ENCODE measurements at places on chromosomes 1 and 21.

DNA sequence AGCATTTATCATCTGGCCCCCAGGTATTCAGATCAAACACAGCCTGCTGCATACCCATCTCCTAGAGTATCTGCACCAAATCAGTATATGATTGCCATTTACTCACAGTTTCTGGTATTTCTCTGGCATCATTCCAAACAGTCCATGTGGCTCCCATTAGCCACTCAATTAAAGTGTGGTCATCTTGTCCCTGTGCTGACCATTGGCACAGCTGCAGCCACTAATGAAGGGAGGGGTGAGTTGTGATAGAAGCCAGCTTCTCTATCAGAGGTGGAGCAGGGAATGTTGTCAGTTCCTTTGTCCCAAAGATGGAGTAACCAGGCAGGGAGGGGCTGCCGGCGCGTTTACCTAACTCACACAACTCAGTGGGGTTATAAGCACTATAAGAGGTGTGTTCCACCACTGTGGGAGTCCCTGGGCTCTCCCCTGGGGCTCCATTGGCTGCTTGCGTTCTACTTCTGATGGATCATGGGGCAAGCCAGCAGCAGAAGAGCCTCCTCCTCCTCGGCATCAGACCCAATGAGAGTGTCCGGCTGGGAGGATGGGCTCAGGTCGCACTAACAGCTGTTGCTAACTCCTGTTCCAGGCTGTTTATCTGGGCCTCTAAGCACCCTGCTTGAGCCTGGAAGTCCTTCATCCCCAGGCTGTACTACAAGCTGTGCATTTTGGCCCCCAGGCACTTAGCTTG is 108.6 kb downstream of the GDAP2 start:
- no peak for DNase-seq

DNA sequence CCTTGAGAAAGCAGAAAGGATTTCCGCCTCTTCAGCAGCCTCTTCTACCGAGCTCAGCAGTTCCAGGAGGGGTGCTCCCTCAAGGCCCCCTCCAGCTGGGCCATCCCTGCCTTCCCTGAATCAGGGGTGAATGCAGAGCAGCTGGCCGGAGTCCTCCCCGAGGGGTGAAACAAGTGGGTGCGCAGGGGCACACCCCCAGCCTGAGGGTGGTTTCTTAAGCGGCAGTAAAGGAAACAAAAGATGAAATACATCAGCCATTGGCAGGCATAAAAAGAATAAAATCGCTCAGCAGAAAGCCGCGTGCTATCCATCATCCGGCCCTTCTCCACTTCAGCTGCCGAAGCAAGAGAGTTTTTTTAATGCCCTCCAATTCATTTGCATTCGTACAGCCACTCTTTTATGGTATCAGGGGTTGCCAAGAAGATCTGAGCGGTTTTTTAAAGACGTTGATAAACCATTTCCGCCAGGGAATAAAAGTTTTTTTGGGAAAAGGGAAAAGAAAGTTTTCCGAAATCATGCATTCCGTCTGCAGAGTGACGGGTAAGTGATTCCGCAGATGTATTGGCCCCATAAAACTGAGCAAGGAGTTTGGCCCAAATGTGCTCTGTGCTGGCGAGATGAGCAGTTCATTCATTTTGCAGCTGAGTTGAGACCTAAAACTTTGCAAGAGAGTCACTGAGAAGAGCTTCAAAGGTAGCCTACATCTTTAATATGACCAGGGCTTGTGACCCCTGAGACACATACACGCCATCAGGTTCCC is 73.7 kb upstream of the ZC3H12A start:
- no peak for DNase-seq

GRCh38 chr1:20057886-20058420 is 12.0 kb upstream of the PLA2G5 start:
- DNase-seq: no peak

DNA sequence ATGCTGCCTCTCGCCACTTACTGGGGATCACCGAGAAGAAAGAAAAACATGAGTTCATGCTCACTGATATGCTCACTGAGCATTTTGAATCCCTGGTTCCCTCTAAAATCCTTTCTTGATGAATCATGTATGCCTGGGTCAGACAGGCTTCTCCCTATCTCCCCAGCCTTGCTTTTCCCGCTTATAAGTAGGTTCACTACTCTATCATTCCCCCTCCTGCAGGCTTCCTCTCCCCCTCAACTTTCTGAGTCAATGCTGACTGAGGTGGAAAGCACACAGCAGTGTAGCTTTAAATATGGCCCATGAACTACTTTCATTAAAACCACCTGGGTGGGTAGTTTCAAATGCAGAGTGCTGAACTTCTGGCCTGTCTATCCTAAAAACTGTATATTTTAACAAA is 41.7 kb downstream of the FMO4 start:
- DNase-seq: no peak

- no peak for DNase-seq
These were observed 1.9 kb upstream of the TTLL10 start for GRCh38 chr1:1171546-1172340.

GRCh38 chr1:24413350-24414163 is at the start of gene STPG1:
Gene STPG1, minus strand, starts transcription at chr1:24413782. Its CDS starts 12,394 bp downstream, at chr1:24401388.
- DNase-seq: peak; percentile 45

- DNase-seq: no peak
These were observed 100.4 kb downstream of the LHX8 start for GRCh38 chr1:75234562-75234961.

- no peak for DNase-seq
These were observed 5.2 kb downstream of the SIPA1L2 start for GRCh38 chr1:232624546-232625281.

- no peak for DNase-seq
These were observed 100.3 kb downstream of the UBIAD1 start for GRCh38 chr1:11373029-11373894.

DNA sequence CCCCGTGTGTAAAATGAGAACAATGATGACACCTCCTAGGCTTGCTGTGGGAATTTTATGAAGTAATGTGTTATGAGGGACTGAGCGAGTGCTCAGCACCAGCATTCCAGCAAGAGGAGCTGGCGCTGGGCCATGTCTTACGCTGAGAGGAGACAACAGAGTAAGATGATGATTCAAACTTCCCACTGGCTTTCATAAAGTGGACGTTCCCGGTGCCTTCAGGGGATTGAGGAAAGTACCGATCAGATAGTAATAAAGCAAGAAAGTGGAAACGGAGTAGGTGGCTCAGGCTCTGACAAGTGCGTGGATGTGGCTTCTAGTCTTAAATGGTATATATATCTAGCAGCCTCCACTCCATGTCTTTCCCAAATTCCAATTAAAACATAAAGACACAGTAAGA is 23.8 kb downstream of the EPHA10 start:
- no peak for DNase-seq

GRCh38 chr1:17883662-17884395 is 128.7 kb downstream of the ACTL8 start:
- DNase-seq: no peak

- no peak for DNase-seq
These were observed 14.9 kb downstream of the OLFML2B start for GRCh38 chr1:162008799-162009198.

GRCh38 chr1:43934101-43934985 is 742 bp downstream of the ARTN start:
- peak; percentile 35 for DNase-seq

DNA sequence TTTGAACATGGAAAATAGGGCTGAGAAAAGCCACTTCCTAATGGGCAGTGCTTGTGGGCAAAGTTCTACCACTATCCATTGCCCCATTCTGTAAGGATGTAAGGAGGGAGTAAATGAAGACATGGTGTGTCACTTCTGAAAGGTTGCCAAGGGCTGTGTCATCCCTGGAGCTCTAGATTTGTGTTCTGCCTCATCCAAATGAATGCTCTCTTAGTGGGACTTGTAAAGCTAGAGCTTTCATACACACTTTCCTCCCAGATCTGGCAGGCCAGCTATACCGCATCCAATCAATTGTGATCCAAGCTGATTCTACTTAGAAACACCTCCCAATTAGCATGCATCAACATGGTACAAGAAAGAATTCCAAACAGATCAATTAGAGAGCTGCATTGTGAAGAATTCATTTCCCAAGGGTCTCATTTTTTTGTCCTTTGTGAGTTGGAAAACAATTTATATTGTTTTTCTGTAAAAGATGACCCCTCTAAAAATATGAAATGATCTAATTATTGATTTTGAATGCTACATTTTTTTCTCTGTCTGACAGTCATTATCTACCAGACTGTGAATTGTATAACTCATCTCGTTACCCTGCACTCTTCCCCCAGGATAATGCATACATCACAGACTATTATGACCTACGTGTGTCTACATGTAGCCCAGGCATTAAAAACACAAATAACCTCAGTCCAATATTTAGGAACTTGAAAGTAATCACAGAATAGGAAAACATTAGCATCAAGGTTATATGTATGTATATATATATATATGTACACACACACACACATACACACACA is 117.1 kb upstream of the DUSP10 start:
- no peak for DNase-seq

DNA sequence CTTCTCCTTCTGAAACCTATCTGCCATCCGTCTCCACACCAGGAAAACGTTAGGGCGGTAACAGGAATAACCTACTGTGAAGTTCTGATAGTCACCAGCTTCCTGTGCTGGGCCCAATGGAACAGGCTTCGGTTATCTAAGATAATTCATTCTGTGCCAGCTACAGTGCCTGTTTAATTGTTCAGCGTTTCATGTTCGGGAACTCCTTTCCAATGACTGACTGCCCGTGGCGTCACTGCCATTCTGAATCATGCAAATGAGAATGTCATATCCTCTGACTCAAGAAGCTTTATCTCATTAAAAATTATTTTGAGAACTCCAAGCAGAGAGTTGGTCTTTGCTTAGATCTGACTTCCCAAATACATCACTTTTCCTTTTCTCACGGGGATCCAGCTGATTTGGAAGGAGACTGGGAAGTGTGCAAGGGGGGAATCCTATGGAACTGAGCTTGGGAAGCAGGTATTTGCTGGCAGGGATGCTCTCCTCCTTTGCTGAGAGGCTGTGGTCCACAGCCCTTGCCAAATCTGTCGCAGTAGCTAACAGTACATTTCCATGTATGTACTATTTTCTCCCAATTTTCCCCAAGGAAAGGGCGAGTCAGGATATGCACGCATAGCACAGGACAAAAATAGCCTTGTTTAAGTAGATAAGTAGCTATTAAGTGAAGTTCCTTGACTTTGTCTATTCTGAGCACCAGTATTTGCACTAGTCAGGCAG is 358.7 kb downstream of the LTN1 start:
- no peak for DNase-seq

DNA sequence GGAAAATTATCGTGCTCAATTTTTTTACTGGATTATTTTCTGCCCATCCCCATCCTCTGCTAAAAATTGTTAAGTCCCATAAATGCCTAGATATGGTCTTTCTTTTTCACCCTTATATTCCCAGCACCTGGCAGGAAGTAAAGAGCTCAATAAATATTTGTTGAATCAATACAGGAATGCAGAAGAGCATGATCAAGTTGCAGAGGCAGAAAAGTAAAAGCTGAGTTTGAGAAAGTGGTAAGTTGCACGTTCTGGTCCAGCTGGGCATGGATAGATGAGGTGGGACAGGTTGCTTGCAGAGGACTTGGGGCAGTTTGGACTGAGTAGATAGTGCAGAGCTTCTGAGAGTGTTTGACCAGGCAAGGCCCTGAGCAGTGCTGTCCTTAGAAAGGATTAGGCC is 40.1 kb downstream of the ZNF281 start:
- no peak for DNase-seq

- DNase-seq: no peak
These were observed 50.1 kb downstream of the HUNK start for GRCh38 chr21:31922881-31923280.

GRCh38 chr1:22913421-22914141 is 59.1 kb downstream of the LACTBL1 start:
- DNase-seq: no peak

DNA sequence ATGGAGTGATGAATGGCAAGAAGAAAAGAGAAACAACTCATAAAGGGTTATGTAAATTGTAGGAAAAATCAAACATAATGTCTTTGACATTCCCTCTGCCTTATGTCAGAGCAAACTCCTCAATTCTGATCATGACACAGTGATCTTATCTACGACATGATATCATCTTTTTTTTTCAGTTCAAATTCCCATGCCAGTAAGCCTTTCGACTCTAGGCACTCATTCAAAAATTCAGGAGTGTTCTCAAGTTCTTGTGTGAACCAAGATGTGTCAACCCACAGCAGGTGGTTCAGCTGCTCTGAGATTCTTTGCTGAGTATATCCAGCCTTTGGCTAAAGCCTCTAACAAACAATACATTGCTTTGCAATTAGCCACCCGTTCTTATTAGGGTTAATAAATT is 97.1 kb upstream of the ESRRG start:
- DNase-seq: no peak

DNA sequence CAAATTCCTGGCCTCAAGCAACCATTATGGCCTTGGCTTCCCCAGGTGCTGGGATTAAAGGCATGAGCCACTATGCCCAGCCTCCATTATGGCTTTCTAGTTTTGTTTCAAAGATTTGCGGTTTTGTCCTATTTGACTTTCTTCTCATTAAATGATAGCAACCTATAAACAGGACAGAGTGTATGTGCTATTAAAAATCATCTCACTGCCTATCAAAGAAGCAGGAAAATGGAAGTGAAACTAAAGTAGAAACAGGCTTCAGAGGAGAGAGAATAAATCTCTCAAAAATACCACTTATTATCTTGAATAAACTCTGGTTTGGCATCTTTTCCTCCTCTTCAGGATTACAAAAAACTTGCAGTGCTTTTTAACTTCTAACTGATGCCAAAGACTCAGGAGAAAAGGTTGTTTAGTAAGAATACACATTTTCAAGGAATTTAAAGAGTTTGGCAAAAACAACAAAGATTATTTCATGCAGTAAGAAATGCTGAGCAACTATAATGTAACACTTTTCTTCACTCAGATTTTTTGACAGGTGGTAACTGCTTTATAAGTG is 28.7 kb downstream of the ACBD3 start:
- no peak for DNase-seq

DNA sequence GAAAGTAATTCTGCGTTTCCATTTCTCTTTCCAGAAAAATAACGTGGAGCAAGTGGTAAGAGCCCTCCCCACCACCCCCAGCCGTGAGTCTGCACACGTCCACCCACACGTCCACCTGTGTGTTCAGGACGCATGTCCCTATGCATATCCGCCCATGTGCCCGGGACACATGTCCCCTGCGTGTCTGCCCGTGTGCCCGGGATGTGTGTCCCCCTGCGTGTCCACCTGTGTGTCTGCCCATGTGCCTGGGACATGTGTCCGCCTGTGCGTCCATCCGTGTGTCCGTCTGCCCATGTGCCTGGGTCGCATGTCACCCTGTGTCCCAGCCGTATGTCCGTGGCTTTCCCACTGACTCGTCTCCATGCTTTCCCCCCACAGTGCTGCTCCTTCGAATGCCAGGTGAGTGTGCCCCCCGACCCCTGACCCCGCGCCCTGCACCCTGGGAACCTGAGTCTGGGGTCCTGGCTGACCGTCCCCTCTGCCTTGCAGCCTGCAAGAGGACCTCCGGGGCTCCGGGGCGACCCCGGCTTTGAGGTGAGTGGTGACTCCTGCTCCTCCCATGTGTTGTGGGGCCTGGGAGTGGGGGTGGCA is 5.6 kb downstream of the COL6A1 start:
- no peak for DNase-seq

- DNase-seq: no peak
These were observed 4.1 kb downstream of the C1orf21 start for GRCh38 chr1:184390889-184391288.

DNA sequence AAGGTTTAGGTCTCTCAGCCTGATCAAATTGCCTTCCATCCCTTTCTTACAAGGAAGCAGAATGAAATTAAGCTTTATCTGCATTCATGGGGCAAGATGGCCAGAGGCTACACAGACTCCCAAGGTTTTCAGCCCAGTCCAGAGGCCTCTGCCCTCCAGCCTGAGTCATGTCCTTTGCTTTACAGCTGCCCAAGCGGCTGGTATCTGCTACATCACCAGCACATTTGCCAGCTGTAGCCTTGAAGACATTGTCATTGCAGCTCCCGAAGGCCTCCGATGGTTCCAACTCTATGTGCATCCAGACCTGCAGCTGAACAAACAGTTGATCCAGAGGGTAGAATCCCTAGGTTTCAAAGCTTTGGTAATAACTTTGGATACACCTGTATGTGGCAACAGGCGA is 16.0 kb downstream of the HAO2 start:
- DNase-seq: no peak
